ENCODE measurements at places on chromosomes 5 and 9.

DNA sequence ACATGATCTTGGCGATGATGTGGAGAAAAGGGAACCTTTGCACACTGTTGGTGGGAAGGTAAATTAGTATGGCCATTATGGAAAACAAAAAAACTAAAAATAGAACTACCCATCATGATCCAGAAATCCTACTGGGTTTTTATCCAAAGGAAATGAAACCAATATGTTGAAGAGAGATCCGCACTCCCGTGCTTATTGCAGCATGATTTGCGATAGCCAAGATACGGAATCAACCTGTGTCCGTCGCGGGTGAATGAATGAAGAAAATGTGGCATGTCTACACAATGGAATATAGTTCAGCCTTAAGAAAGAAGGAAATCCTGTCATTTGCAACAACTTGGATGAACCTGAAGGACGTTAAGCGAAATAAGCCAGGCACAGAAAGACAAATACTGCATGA, 84.5 kb downstream of the TTLL11 start:
- DNase-seq = no peak

DNA sequence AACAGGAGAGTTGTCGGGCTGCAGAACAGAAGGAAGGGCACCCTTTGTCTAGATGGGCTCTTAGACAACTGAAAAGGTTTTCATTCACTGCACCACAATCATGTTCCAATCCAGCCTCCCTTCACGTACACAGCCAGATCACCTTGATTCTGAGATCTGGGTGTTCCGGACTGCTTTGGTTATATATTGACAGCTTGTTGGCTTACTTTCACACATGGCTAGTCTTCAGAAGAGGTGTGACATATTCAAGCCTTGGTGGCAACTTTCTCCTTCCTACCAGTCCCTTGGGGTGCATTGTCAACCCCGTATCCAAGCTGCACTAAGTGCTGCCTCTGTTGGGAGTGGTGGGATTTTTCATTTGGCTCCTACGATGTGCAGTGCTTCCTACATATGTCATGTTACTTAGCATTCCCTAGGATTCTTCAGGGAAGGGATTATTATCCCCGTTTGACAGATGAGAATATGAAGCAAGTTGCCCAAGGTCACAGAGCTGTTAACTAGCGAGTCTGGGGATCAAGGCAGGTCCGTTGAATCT, 100.6 kb downstream of the LIFR start:
- no peak for DNase-seq

GRCh38 chr9:102985162-102985895, 9.8 kb upstream of the CYLC2 start:
- DNase-seq = no peak

DNA sequence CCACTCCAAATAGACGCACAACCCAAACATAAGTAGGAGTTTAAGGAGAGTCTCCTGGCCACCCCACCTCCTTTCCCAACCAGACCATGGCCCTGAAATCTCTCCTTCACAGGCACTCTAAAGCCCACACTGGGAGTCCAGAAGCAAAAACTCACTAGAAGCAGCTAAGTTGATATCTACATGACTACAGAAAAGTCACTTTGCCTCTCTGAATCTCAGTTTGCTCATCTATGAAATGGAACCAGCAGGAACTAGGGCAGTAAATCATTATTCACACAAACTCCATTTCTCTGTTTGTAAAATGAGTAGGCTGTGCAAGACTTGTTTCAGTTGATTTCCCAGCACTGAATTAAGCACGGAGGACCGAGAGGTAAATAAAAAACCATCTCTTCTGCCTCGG, 4.1 kb upstream of the WWC1 start:
- DNase-seq = no peak

- DNase-seq = peak; percentile 49
These were observed at the start of gene NKD2 for GRCh38 chr5:1008451-1009358. NKD2 (plus strand) TSS chr5:1008802; CDS start chr5:1009058, 256 bp downstream.

DNA sequence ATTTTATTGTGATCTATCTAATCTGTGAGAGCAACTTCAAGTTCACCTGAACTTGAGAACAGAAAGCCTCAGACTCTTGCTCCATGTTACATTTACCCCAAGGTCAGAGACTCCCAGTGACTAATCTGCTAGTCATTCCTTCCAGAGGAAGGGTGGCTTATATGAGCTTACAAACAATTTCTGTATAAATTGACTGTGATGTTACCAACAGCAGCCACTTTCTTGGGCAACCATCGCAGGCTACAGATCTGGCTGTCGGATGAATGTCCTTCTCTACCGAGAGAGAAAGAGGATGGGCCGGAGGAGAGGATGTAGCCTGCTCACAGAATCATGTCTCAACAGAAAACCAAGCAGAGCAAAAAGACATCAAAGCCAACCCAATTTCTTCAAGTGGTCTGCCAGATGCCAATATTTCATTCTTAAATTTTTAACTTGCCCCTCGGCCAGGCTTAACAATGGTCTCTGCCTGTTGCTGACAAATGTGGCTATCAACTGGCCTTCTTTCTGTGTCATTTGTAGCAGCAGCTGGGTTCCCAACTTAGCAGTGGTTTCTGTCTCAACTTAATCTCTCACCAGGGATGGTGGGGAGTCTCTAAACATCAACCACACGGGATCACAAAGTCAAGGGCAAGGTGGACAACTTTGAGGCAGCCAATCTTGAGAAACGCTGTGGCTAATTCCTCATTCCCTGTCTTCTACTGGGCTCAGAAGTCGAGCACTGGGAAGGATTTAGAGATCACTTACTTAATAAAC, 81.3 kb downstream of the RAPGEF1 start:
- DNase-seq = peak; percentile 97

- DNase-seq = peak; percentile 20
These were observed 91.9 kb upstream of the PTPRD start for GRCh38 chr9:10704720-10705119.

GRCh38 chr9:96064826-96065481, 189.5 kb downstream of the ERCC6L2 start:
- no peak for DNase-seq
